ENCODE measurements at places on chromosomes 3 and 15.
A peak's percentile ranks its signal among the peaks of the same experiment; 100 is the strongest.

- no peak for DNase-seq
Observed at GRCh38 chr3:37861620-37862041, at the start of gene CTDSPL. Gene CTDSPL (plus strand): TSS chr3:37861880. CDS start chr3:37862200, 320 bp downstream.

DNA sequence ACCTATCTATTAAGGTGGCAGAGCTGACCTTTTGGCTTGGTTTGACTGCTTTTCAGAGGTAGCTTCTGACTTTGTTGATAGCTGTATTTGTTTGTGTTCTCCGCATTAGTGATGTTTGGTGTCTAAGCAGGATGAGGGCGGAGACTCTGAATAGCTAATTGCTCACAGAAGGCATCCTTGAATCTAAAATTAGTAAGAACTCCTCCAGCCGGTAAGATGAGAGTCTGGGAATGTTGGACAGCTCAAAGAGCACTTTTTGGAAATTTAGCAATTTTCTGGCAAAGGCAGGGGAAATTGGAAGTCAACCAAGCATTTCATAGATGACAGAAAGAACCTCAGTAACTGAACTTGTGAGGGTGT is 174.1 kb downstream of the KLHL25 start:
- no peak for DNase-seq

GRCh38 chr3:105944721-105945120 is 75.9 kb upstream of the CBLB start:
- DNase-seq: no peak

DNA sequence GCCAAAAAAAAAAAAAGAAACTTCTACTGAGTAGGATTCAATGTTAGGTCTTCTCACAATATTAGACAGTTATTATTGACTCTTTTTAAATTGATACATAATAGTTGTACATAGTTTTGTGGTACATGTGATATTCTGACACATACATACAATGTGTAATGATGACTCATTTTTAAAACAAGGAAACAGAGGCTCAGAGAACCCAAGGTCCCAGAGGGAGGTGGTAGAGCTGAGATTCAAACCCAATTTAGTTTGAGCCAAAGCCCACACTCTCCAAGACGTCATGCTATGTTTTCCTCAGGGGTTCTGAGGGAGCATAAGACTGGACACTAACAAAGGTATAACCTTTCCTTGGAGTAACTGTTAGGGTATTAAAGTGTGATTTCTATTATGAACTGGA is 40.6 kb downstream of the MYO5C start:
- DNase-seq: no peak

DNA sequence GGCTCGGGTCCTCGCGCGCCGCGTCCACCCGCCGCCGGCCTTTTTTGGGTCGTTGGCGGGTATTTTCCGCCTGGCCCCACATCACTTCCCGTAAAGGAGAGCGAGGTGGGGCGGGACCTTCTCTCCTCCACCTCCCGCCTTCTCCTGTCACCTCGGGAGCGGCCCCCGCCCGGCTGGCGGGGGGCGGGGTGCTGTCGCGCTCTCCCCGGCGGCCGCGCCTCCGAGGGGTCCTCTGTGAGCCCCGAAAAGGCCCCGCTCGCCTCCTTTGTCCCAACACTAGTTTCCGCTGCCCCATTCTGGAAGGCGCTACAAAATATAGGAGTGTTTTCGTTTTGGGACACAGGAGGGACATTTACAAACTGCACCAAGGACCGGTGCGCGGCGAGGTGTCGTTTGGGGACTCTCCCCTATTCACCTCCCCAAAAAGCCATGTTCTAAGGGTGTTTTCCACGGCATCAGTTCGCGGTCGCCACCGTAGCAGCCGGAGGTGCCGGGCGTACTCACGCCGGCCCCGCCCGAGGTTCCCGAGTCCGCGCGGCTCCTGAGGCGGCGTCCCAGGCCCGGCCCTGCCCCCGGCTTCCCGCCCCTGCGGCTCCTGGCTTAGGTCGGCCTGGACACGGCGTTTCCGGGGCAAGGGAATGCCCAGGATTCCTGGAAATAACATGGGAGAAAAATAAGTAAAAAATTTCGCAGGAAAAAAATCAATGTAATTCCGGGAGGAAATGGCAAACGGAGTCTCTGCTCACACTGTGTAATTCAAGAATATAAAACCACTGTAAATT is at the start of gene RAB27A:
Gene RAB27A (minus strand): TSS at position 68 of the 782 bp plus-strand sequence. CDS start 54,879 bp downstream, outside the sequence.
- no peak for DNase-seq

- no peak for DNase-seq
Observed at GRCh38 chr15:39079296-39079847, 501.5 kb upstream of the THBS1 start.

GRCh38 chr3:128480717-128481437 is 12.1 kb downstream of the GATA2 start:
- no peak for DNase-seq

DNA sequence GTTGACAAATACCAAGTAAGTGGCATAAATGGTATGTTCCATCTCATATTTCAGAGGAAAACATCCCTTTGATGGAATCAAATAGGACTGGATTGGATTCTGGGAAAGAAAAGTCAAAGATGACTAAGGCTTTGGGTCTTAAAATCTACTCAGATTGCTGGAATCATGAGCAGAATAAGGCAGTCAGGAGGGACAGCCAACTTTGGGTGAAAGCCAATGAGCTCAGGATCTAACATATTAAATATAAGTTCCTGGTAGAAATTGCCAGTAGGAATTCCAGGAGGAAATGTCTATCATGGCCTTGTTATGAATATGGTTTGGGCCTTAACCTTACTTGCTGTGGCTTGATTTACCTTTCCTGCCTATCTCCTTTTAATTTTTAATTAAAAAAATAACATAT is 55.3 kb downstream of the ISL2 start:
- DNase-seq: no peak

- peak; percentile 3 for DNase-seq
Observed at GRCh38 chr3:87503900-87504498, 227.6 kb upstream of the POU1F1 start.

DNA sequence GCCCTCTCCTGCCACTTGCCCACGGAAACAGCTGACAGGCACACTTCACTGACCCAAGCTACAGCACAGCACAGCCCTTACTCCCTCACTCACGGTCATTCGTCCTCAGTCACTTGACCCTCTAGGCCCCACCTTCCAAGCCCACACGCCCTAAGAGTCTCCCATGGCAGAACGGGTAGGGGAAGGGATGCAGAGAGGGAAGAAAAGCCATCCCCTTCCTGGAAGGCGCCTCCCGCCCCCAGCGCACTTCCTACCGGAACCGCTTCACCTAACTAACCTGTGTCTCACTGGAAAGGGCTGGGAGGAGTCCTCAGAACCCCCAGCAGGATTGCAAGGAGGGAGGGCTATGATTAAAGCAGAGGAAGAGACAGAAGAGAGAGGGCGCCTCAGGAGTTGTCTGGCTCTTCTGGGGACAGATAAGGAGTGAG is 22.9 kb downstream of the EPHB3 start:
- no peak for DNase-seq

DNA sequence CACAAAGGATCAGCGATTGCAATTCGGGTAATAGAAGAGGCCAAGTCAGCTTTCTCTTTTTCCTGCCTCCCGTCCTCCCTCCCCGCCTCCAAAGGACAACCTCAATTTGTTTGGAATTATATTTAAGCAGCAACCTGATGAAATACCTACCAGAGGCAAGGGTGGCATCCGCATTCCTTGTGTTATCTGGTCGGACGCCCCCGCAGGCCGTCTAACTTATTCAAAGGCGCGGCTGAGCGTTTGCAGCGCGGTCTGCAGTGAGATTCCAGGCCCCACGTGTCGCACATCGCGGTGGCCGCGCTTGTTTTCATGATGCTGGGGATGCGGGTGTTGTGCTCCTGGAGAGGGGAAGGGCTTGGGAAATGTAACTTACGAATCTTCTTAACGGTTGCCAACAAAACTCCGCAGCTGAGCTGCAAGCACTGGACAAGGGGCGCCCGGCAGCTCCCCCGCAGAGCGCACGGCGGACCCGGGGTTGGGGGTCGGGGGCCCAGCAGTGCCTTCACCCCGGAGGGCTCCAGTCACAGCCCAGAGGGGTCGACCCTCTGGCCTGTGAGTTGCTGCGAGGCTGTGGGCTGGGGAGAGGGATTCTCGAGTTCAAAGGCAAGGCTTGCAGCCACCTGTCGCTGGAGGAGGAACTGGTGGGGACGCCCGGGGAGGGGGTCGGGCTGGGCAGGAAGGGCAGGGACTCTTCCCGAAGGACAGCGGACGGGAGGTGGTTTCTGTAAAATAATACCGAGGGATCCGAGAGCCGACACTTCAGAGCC is 20.5 kb upstream of the RGMA start:
- DNase-seq: no peak

- DNase-seq: no peak
Observed at GRCh38 chr3:169822540-169822939, 9.8 kb upstream of the LRRC34 start.

DNA sequence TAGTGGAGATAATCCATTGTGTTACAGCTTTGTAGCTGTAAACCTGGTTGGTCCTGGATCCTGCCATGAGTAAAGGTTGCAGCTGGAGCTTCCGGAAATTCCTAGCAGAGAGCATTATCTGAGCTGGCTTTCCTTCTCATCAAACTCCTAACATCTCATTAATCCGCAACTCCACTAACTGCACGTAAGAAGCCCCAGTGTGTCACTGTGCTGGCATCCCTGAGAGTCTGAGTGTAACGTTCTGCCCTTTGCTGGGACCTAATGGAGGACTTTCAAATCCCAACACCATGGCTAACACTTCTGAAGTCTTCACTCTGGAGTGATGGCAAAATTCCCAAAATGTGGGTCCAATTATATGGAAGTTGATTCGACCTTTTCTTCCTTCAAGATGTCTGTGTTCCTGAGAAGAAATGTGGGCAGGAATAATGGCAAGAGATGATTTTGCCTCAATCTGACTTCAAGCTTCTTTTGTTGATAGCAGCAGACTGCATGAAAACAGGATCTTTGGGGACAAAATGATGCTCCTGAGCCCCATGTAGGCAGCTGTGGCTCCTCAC is 9.6 kb upstream of the TRPM1 start:
- no peak for DNase-seq

GRCh38 chr3:193693774-193694173 is 100.8 kb downstream of the OPA1 start:
- no peak for DNase-seq

- DNase-seq: peak; percentile 49
Observed at GRCh38 chr3:195258449-195259153, 12.4 kb downstream of the XXYLT1 start.

GRCh38 chr15:84143753-84144314 is 91.7 kb upstream of the GOLGA6L4 start:
- DNase-seq: no peak

DNA sequence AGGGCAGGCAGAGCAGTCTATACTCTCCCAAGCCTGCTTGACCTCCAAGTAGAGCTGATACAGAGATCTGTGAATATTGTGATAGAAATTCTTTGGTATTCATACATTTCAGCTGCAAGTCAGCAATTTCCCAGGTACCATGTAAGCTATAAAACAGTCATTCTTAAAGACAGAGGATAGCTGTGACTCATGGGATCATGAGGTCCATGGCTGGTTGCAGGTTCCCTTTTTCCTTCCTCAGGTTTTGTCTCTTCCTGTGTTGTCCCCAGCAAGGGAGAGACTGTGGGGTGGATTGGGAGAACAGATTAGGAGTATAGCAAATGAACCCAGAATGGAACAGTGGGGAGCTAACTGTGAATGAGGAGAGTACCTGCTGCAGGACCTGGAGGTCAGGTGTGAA is 5.4 kb upstream of the P4HTM start:
- DNase-seq: no peak

DNA sequence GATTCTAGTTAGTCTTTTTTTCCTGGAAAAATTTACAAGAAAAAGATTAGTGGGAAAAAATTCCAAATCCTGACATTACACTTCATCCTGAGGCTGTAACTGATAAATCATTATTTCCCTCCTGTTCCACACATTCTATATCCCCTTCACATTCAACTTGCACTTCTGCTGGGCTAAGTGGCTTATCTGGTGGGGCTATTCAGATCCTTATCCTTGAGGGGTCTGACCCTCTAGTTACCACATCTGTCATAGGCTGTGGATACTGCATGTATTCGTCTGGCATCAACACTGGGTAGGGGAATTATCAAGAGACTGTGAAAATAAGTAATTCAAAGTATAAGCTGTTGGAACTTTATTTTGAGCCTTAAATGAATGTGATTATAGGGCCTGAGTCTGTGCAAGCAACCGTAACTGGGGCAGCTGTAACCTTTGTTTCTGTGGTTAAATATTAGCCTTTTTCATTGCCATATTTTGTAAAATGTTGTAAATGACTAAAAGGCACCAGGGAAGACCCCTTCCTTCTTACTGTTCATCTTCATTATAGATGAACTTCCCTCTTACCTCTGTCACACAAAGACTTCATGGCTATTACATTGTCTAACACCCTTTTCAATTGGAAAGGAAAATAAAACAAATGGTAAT is 28.0 kb upstream of the TEX9 start:
- DNase-seq: no peak

DNA sequence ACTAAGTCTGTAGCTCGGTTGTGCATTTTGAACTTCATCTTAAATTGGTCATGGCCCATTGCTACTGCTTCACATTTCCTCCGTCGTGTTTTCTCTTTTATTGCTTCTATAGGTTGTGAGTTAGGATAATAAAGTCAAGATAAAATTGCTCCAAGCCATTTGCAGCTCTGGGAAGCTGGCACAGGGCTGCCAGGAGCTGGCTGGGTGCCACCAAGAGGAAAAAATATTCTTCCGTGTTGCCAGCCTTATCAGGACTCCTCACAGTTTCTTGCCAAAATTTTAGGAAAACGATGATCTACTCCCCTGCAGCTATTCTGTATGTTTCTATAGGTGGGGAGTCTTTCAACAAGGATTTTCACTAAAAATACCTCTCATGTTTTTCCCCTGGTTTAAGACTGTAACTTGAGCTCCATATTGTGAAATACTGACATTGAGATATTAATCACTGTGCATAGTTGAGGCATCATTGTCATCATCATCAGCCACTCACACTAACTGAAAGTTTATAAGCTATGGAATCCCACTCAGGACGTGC is 55.4 kb upstream of the PIAS1 start:
- DNase-seq: no peak

- no peak for DNase-seq
Observed at GRCh38 chr3:125694761-125695294, 99.5 kb upstream of the OSBPL11 start.

- DNase-seq: no peak
Observed at GRCh38 chr3:149532489-149533180, 58.1 kb downstream of the TM4SF4 start.

- no peak for DNase-seq
Observed at GRCh38 chr3:61439122-61439458, 122.3 kb upstream of the PTPRG start.

- DNase-seq: no peak
Observed at GRCh38 chr15:31974855-31975829, 55.2 kb upstream of the CHRNA7 start.

- no peak for DNase-seq
Observed at GRCh38 chr15:68808770-68809169, 11.9 kb downstream of the ANP32A start.

DNA sequence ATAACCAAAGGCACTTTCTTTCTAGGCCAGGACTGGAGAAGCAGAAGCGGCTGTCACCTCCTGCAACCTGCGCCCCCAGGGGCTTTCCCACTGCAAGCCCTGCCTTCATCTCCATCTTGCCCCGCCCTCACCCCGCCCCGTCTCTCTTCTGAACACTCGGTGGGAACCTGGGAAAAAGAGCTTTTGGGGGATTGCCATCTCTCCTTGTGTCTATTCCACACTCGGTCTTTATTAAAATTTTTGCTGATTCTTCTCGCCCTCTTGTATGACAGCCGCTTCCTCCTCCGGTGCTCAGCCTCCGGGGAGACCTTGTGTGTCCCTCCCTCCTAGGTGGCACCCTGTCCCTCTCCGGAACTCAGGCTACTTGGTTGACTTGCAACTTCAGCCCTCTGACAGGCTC is 41.9 kb upstream of the SPESP1 start:
- no peak for DNase-seq

Measured in NCI-H2081 treated with DMSO at 0.1 percent for 48 hours (cell line).